NCI-H1436 (cell line): ENCODE measurements at places on chromosomes 2 and 18.

DNA sequence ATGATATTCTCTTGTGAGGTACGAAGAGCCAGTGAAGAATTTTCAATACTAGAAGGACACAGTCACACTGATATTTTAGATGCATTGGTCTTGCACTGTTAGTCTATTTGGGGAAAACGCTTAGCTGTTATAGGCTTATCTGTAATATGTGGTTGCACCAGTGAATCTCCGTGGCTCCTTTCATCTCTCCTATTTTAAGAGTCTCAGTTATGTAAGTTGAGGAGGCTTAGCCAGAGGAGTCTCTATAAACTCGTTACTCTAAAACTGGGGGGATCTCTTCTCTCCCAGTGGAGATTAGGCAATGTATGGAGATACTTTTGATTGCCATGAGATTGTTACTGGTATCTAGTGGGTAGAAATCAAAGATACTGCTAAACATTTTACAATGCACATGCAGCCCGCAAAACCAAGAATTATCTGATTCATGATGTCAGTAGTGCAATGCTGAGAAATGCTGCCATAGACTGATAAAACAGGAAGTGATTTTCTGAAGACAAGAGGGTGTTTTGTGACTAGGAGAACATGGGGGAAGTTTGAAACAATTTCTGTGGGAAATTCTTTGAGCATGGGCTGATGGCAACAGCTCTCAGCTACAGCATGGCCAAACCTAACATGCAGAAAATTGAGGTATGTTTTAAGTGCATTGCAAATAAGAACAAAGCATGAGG lies 339.1 kb downstream of the SOX11 start:
- no peak for DNase-seq

GRCh38 chr2:239768031-239768790 lies 256.9 kb downstream of the NDUFA10 start:
- no peak for DNase-seq

DNA sequence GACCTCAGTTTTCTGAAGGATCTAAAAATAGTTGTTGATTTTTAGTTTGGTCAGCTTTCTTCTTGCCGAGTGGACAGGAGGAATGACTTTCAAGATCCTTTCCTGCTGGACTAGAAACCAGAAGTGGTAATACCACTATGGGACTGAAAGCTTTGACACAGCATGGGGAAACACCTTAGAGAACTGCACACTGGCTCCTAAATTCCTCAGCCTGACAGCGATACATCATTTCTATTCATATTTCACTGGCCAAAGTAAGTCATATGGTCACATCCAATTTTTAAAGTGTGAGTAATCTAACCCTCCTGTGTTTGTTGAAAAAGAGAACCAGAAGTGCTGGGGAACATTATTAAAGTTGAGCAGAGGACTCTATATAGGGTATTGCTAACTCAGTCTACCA lies 244.7 kb upstream of the MMADHC start:
- no peak for DNase-seq

DNA sequence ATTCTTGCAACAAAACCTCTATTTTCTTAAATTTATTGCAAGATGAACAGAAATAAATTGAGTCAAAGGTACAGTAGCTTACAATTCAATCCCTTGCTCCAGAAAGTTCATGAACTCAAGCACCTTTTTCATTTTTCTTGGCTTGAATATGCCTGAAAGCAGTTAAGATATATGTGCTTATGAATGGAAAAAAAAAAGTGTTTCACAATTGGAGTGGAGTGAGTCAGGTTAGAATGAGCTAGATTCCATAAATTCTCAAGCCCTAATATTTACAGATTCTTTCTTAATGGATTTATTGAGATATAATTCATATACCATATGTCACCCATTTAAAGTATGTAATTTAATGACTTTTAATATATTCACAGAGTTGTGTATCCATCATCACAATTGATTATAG lies 39.6 kb upstream of the NEMP2 start:
- no peak for DNase-seq

GRCh38 chr2:182553483-182553882 lies 126.6 kb upstream of the PDE1A start:
- no peak for DNase-seq

- DNase-seq: no peak
Measured at GRCh38 chr2:53403792-53404413, 363.7 kb upstream of the CHAC2 start.

GRCh38 chr18:71223486-71223885 lies 934.6 kb downstream of the SOCS6 start:
- DNase-seq: no peak

DNA sequence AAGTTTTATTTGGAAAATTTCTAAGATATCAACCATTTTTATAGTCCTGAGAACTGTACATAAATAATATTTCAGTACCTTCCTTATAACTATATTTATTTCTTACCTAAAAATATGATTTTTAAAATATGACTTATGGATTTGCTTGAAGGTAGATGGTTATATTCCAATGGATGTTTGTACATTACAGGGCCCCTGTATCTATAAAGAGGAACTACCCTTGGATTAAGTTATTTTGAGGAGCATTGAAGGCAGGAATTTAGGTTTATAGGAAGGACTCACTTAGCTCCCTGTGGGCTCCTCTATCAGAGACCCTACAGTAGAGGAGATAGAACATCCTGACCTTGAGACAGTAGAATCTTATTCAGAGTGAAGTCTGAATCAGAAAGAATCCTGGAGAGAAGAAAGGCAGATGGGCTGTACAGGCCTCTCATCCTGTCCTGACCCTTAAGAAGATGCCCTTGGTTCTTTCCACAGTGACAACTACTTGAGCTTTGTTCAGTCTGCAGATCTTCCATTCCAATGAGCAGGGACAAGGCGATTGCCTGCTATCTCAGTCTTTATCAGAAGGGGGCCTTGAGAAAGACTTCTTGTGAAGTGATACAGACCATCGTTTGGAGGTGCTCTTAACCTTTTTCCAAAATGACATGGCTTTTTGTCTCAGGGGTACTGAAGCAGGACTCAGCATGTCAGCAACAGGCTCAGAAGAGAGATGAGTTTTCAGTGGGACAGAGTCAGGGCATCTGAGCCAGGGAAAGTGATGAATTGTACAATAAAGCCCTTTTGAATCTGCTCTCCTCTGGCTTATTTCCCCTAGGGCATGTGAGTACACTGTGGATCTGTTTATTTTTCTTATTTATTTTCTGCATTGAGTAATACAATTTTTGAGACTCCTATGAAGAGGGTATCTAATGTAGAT lies 20.9 kb downstream of the OXER1 start:
- no peak for DNase-seq

DNA sequence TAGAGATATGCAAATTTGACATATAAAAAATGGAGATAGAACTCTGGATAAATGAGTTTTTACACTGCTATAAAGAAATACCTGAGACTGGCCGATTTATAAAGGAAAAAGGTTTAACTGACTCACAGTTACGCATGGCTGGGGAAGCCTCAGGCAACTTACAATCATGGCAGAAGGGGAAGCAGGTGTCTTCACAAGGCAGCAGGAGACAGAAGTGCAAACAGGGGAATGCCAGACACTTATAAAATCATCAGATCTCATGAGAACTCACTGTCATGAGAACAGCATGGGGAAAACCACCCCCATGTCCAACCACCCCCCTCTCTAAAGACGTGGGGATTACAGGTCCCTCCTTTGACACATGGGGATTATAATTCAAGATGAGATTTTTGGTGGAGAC lies 1540.2 kb upstream of the SLC39A10 start:
- no peak for DNase-seq

DNA sequence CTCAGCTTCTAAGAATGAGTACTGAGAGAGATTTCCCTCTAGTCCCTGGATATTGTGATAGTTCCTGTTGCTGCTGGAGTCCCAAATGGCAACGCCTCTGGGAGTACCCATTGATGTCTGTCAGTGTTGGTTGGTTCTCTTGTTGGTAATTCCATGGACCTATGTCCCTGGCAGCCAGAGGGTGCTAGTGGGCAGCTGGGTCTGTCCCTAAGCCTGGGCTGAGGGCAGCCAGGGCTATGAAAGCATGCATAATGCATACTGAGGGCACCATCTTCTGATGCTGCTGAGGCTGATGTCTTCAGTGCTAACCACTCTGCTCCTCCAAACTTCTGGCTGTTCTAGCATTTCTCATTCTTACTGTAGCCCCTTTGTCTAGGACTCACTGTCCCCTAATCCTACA lies 35.9 kb downstream of the NABP1 start:
- DNase-seq: no peak

- no peak for DNase-seq
Measured at GRCh38 chr2:52886556-52886955, 881.0 kb upstream of the CHAC2 start.

DNA sequence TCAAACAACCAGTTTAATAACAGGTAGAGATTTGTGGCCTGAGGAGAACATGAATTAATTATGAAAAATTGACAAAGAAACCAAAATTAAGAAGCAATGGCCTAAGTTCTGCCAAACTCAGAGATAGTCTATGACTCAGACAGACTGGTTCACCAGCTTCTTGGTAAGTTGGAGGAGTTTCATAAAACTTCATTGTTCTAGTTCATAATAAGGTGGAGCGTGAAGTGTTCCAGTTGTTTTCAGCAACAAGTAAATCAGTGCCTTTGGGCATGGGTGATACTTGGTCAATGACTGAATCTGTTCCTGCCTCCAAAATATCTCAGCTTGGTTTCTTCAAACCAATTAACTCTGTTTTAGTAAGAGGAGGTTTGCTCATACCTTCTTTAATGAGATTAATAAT lies 40.0 kb downstream of the SLC40A1 start:
- DNase-seq: no peak

DNA sequence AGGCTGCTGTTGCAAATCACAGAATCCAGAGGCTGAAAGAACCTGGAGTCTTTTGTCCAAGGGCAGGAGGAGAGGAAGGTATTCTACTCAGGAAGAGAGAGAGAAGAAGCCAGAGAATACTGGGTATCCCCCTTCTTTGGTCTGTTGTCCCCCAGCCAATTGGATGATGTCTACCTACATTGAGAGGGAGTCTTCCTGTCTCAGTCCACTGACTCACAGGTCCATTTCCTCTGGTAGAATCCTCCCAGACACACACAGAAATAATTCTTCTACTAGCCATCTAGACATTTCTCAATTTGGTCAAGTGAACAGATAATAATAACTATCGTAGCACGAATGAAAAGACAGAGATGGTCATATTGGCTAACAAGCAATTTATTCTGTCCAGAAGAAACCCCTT lies 416.4 kb upstream of the UBE2E3 start:
- no peak for DNase-seq

- no peak for DNase-seq
Measured at GRCh38 chr18:3546106-3546505, 96.1 kb downstream of the TGIF1 start.

DNA sequence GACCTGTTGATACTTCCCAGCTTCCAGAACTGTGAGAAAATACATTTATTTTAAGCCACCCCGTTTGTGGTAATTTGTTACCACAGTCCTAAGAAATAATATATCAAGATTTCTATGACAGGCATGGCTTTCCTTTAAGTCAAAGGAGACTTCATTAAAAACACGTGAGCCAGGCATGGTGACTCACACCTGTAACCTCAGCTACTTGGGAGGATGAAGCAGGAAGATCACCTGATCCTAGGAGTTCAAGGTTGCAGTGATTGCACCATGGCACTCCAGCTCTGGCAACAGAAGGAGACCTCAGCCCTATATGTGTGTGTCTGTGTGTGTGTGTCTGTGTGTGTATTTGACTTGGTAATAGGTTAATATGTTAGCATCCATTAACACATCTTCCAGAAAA lies 69.8 kb upstream of the SCN7A start:
- no peak for DNase-seq

GRCh38 chr2:58227171-58227917 lies 13.8 kb downstream of the FANCL start:
- no peak for DNase-seq

- DNase-seq: no peak
Measured at GRCh38 chr18:2981212-2981728, 31.7 kb downstream of the LPIN2 start.

DNA sequence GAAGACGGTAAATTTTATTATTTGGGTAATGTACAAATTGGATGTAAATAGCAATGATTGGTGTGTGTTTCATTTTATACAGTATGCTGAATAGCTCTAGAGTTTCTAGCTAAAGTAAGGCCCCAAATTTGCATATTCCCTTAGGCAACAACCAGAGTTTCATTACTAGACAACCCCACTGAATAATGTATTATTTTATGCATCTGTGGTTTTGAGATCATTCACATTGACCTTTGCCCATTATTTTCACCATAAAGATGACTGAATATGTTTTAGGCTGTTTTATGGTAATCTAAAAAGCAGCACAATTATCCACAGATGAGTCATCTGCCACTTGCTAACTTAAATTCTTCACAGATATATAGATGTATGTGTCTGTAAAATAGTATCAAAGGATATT lies 44.5 kb upstream of the C2orf74 start:
- DNase-seq: no peak

GRCh38 chr2:25790074-25790790 lies 88.1 kb downstream of the ASXL2 start:
- DNase-seq: no peak

DNA sequence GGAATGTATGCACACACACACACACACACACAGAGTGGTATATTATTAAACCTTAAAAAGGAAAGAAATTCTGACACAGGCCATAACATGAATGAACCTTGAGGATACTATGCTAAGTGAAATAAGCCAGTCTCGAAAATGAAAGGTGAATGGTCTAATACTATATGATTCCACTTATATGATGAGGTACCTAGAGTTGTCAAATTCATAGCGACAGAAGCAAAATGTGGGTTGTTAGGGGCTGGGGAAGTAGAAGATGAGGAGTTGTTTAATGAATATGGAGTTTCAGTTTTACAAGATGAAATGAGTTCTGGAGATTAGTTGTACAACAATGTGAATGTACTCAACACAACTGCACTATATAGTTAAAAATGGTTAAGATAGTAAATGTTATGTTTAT lies 118.1 kb downstream of the ABCA12 start:
- no peak for DNase-seq

DNA sequence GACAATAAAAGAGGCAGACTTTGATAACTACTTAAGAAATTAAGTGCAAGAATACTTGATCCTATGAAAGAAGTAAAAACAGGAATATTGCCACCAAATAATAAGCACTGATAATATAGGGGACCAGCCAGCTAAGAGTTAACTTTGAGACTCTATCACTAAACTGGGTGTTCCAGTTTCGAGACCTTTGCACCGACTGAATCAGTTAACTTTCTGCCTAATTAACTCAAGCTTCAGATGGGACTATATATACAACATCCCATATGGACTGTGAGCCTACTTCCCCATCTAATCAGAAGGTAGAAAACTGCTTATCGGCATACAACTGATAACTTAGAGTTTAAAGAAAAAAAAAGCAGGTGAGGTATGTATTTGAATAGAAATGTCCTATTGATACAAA lies 25.8 kb upstream of the SLC9A2 start:
- no peak for DNase-seq

- no peak for DNase-seq
Measured at GRCh38 chr2:137300987-137301386, 535.6 kb downstream of the THSD7B start.

GRCh38 chr18:35376393-35376741 lies 770 bp downstream of the ZNF396 start:
- no peak for DNase-seq
